Left lobe of liver (tissue), 2 donors: ENCODE measurements at places on chromosomes 5 and 9.

DNA sequence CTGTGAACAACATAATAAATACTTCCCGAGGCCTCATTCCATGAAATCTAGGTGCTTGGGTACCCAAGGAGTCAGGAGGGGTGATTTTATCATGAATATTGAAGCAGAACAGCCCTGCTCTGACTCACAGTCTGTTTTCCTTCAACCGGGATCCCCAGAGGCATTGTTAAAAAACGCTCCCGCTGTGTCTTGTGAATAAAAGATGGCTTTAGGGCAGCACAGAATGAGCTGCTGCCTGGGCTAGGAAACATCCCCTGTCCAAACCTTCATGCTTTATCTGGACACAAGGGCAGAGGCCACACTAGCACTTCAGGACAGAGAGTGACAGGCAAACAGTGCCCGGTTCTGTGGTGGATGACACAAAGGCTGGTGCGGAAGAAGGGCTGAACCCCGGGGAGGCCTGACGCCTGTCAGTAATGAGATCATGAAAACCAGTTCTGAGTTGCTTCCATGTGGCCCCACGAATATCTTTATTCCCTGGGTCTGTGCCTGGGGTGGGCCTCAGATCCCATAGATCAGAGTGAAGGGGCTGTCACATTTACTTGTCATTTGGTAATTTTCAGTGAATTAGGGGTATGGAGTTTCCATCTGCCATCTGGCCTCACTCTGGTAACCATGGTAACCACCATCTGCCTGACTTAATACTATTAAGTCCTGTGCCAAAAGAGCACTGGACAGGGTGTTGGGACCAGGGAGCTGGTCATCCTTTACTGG is 2.6 kb downstream of the IGFBPL1 start:
- no peak for DNase-seq

- DNase-seq, result no peak
Observed at GRCh38 chr5:173926359-173926758, 38.2 kb downstream of the CPEB4 start.

DNA sequence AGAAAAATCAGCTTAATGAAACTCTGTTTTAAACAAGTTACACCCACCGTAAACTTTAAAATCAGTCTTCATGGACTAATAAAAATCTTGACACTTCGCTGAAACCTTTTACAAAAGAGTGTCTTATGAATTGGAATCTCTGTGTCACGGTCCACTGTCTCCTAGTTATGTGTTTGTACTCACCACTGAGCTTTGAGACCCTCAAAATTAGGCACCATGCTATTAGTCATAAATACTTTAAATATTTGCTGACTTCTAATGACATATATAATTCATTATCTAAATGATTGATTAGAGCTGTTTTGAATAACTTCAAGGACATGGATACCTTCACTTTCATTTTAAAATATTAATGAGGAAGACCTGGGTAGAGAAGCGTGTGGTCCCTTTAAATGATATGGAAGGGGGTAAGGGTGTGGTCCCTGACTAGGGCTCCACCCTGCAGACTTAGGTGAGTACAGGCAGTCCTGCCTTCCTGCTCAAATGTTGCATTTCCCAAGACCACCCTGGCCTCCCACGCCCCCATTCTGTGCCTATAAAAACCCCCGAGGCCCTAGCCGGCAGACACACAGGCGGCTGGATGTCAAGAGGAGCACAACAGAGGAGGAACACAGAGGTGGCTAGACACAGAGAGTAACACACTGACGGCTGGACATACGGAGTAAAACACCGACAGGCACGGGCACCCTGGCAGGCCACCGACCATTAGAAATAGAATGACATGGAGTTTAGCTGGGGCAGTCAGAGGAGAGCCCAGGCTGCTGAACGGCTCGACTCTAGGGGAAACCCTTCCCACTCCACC is 179.0 kb upstream of the CDH9 start:
- DNase-seq, result no peak

- no peak for DNase-seq
Observed at GRCh38 chr9:20904995-20905394, 126.4 kb downstream of the HACD4 start.

- DNase-seq, result peak; percentile 24
Observed at GRCh38 chr9:114303977-114304376, 18.9 kb upstream of the ORM1 start.

- DNase-seq, result peak; percentile 90
Observed at GRCh38 chr5:40679148-40679912, 385 bp upstream of the PTGER4 start.

DNA sequence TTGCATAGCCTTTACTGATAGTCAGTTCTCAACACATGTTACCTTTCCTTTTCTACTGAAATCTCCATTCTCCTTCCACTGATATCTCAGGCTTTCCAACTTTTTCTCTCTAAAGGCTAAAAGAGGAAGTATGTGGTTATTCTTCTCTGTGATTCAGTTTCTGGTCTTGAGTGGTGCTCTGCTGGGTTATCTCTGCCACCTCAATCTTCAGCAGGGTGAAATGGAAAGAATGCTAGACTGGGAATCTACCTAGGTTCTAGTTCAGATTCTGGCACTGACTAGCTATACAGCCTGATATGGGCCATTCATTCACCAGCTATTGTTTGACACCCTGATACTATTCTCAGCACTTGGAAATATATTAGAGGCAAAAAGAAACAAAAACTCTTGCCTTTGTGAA is 124.9 kb upstream of the GRIA1 start:
- DNase-seq, result no peak
